ENCODE measurements at places on chromosomes 1 and 21. TPM values are rescaled to one million over a fixed set of nuclear protein-coding genes. Genes with fewer than 3 reads are reported as not detected.
A peak's percentile ranks its signal among the peaks of the same experiment; 100 is the strongest.

DNA sequence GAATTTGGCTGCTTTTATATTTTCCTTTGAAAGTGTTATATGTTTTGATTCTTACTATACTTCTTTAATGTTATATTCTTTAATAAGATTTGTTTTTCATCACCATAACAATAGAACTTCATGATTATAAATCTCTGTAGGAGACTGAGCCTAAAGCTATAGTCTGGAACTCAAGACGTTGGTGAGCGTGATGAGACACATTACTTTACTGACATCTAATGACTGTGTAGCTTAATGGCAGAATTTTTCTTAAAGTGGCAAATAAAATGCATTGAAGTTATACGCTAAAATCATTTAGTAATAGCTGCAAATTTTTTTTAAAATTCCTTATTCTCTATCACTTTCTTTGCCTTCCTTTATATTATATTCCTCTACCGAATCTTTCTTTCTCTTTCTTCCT is 56.1 kb upstream of the HAO2 start:
- H3K36me3 ChIP-seq = no peaks in the 10 kb centered on the region
- H3K27me3 ChIP-seq = peaks cover 42% of the 10 kb centered on the region
- DNase-seq = no peak
- no peaks in the 10 kb centered on the region for H3K4me1 ChIP-seq
- no peak overlapping the region for H3K27ac ChIP-seq

GRCh38 chr1:179310291-179310690 is 16.7 kb downstream of the SOAT1 start:
- peaks cover 32% of the 10 kb centered on the region for H3K4me1 ChIP-seq
- DNase-seq = no peak
- H3K27ac ChIP-seq = no peak overlapping the region

Gene FCER1G
- total RNA-seq = 3.0 TPM

DNA sequence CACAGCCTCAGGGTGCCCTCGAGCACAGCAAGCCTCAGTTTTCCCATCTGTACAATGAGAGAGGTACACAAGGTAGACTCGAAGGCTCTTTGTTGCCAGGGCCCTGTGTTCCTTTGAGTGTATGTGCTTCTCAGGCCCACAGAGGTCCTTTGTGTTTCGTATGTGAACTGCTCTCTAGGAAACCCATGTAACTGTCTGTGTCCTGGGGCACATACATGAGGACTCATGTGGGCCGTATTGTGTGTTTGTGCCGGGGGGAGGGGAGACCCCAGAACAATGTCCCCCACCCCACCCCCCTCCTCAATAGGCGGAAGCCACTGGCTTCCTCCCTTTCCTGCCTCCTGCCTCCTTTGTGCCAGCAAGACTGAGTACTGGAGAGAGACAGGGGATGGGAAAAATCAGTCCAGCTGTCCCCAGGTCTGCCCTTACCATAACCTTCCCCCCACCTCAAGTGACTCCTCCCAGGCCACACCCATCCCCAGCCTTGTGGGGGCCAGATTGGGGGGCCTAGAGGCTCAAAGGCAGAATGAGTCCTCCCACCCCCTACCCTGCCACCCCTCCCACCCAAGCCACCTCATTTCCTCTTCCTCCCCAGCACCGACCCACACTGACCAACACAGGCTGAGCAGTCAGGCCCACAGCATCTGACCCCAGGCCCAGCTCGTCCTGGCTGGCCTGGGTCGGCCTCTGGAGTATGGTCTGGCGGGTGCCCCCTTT is at the start of gene TIE1:
TSS of gene TIE1 (plus strand) at position 605 of the 717 bp plus-strand sequence. CDS start at position 695, 90 bp downstream.
- no peaks in the 10 kb centered on the region for H3K36me3 ChIP-seq
- no peak within 1 kb of the TSS for H3K4me3 ChIP-seq
- no peak within 1 kb of the TSS for H3K27ac ChIP-seq
- H3K27me3 ChIP-seq = no peaks in the 10 kb centered on the region
- DNase-seq = no peak
- H3K4me1 ChIP-seq = peaks cover 6% of the 10 kb centered on the region

DNA sequence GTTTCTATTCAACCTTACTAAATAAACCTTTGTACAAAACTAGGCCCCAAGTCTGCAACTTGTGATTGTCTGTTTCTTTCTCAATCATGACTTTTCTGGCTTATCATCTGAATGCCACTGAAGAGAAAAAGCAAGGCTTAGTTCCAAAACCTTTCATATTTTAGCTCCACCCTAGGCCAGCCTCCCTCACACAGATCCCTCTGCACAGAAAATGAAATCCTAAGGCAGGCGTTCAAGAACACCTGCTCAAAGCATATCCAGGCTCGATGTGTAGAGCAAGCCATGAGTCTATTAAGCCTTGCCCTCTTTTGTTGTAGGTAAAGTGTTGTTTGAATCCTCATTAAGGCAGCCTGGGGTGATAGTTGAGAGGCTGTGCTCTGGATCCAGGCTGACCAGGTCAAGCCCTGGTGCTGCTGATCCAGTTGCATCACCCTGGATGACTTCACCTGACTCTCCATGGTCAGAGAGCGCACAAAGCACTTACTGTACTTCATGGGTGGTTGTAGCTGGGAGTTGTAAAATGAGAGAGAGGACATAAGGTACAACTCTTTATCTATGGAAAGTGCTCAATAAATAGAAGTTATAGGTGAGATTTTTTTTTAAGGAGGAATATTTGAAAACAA is 39.0 kb downstream of the FYB2 start:
- H3K4me3 ChIP-seq = no peak overlapping the region
- no peak overlapping the region for H3K27ac ChIP-seq
- H3K27me3 ChIP-seq = no peaks in the 10 kb centered on the region

DNA sequence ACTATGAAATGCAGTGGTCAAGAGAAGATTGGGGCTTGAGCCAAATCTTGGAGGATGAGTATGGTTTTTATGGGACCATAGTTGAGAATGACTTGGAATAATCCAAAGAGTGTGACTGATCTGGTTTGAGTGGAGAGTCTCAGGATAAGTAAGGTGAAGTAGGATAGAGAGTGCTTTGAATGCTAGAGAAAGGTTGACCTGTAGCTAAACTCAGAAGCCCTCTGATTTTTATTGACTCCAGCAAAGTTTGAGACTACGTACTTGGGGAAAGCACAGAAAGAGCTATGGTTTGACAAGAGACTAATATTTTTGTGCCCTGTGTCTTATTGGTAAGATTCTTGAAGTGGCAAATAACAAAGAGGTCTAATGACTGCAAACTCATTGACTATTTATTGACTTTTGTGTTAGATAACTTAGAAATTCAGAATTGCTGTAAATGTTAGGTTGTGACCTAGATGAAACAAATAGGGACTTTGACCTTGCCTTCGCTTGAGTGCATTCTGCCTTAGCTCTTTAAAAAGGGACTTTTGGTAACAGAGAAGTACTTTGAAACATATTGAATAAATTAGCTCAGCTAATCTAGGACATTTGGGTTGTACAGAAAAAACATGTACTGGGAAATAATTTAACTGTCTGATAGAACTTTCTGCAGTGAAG is 35.1 kb downstream of the UAP1 start:
- peaks cover 28% of the 10 kb centered on the region for H3K36me3 ChIP-seq
- no peak overlapping the region for H3K4me3 ChIP-seq
- no peaks in the 10 kb centered on the region for H3K27me3 ChIP-seq
- no peaks in the 10 kb centered on the region for H3K4me1 ChIP-seq
- no peak overlapping the region for H3K27ac ChIP-seq
- DNase-seq = no peak

GRCh38 chr1:41478118-41478748 is 6.2 kb downstream of the EDN2 start:
- no peaks in the 10 kb centered on the region for H3K27me3 ChIP-seq
- H3K4me3 ChIP-seq = no peak overlapping the region
- no peaks in the 10 kb centered on the region for H3K36me3 ChIP-seq
- no peaks in the 10 kb centered on the region for H3K4me1 ChIP-seq
- no peak overlapping the region for H3K27ac ChIP-seq

- no peak overlapping the region for H3K27ac ChIP-seq
- peaks cover 18% of the 10 kb centered on the region for H3K36me3 ChIP-seq
- H3K4me1 ChIP-seq = no peaks in the 10 kb centered on the region
- no peaks in the 10 kb centered on the region for H3K27me3 ChIP-seq
- DNase-seq = no peak
Observed at GRCh38 chr1:61828805-61829204, 86.5 kb downstream of the PATJ start.

DNA sequence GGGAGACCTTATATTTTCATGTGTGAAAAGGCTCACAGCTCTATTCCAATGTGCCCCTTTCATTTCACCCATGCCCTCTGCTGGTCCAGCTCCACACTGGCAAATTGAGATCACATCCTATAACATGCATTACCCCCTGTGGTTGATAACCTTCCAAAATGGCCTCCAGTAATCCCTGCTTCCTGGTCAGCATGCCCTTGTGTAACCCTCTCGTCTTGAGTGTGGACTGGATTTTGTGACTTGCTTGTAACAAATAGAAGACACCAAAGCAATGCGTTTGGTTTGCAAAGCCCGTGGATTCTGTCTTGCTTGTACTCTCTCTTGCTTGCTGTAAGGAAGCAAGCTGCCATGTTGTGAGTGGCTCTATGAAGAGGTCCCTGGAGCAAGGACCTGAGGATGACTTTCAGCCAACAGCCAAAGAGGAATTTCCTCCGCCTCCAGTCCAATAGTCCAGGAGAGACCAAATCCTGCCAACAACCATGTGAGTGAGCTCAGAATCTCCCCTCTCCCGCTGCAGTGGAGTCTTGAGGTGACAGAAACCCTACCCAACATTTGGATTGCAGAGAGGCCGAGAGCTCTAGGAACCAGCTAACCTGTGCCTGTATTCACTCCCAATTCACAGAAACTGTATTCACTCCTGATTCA is 17.4 kb downstream of the KCNA10 start:
- no peak overlapping the region for H3K4me3 ChIP-seq
- no peaks in the 10 kb centered on the region for H3K4me1 ChIP-seq
- DNase-seq = no peak
- H3K27ac ChIP-seq = no peak overlapping the region
- no peaks in the 10 kb centered on the region for H3K27me3 ChIP-seq
- no peaks in the 10 kb centered on the region for H3K36me3 ChIP-seq

GRCh38 chr1:75136195-75136815 is 2.1 kb downstream of the LHX8 start:
- H3K4me1 ChIP-seq = peaks cover 11% of the 10 kb centered on the region
- H3K27ac ChIP-seq = no peak overlapping the region
- H3K27me3 ChIP-seq = peaks cover 90% of the 10 kb centered on the region
- DNase-seq = no peak

GRCh38 chr1:154962156-154962749 is 671 bp upstream of the PYGO2 start:
- peak overlapping the region; percentile 89 for H3K27ac ChIP-seq
- H3K4me1 ChIP-seq = peaks cover 29% of the 10 kb centered on the region
- peaks cover 23% of the 10 kb centered on the region for H3K36me3 ChIP-seq
- H3K27me3 ChIP-seq = no peaks in the 10 kb centered on the region
- H3K4me3 ChIP-seq = peak overlapping the region; percentile 88

Gene HSF2BP
- 0.68 TPM for total RNA-seq

Gene AADACL4
- not detected for total RNA-seq

Gene AGBL4
- not detected for total RNA-seq

DNA sequence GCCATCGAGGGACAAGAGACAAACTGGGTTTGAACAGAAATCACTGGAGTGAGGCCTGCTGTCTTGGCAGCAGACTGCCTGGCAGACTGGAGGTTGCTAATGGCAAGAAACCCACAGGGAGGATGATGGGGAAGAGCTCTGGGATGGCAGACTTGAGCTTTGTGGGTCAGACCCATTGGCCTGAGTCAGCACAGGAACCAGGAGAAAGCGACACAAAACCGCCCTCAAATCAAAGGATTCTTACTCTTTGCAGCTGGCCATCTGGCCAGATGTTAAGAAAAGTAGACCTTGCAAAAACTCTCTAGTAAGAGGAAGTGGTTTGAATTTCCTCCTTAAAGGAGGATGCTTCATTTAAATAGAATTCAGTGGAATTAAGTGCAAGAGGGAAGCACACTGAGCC is 195.2 kb upstream of the JUN start:
- no peak overlapping the region for H3K4me3 ChIP-seq
- no peaks in the 10 kb centered on the region for H3K27me3 ChIP-seq
- no peak for DNase-seq
- H3K36me3 ChIP-seq = no peaks in the 10 kb centered on the region
- H3K4me1 ChIP-seq = peaks cover 3% of the 10 kb centered on the region
- no peak overlapping the region for H3K27ac ChIP-seq

GRCh38 chr21:35697321-35697808 is 363.0 kb downstream of the SETD4 start:
- no peaks in the 10 kb centered on the region for H3K36me3 ChIP-seq
- no peak overlapping the region for H3K27ac ChIP-seq
- peaks cover 9% of the 10 kb centered on the region for H3K4me1 ChIP-seq
- no peak for DNase-seq
- peaks cover 3% of the 10 kb centered on the region for H3K27me3 ChIP-seq

Gene FCRL3
- 1.0 TPM for total RNA-seq

- peaks cover 8% of the 10 kb centered on the region for H3K27me3 ChIP-seq
- no peak overlapping the region for H3K4me3 ChIP-seq
- DNase-seq = no peak
- H3K4me1 ChIP-seq = peaks cover 13% of the 10 kb centered on the region
- H3K36me3 ChIP-seq = no peaks in the 10 kb centered on the region
- no peak overlapping the region for H3K27ac ChIP-seq
Observed at GRCh38 chr1:204292740-204293139, 67.0 kb downstream of the PLEKHA6 start.

DNA sequence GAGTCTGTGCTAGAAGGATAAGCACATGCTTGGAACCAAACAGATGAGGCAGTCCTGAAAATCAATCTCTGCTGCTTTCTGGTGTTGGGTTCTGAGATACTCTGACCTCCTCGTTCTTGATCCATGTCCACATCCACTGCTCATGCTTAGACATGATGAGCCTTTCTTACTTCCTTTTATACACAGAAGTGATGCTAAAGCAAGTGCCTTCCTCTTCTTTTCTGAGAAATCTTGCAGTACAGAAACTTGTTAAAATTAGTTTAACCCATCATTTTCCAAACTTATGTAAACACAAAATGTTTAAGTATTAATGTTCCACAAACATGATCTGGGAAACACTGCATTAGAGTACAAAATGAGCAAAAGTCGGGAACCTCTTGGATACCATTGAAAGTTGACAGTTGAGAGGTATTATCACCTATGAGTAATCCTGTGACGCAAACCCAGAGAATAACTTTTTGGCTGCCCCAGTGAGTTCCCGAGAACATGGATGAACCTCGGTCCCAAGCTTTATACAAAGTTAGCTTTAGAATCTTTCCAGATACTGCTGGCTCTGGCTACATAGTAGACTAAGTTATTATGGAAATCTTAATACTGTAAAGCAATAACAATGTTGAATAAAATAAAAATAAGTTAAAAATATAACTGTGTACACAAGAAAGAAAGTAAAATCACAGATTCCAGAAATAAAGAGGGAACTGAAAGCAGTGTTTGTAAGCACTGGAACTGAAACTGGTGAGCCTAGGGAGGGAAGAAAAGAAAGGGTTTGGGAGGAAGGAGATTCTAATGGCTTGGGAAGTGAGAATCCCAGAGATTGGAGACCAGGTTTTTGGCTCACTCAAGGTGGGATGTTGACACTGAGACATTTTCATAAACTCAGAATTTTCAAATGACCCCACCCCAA is 429.3 kb upstream of the RUNX1 start:
- H3K4me1 ChIP-seq = peaks cover 23% of the 10 kb centered on the region
- peaks cover 12% of the 10 kb centered on the region for H3K36me3 ChIP-seq
- peak overlapping the region; percentile 4 for H3K27ac ChIP-seq

Gene SLC22A15
- 0.47 TPM for total RNA-seq

Data from activated naive CD8-positive, alpha-beta T cell treated with anti-CD3 and anti-CD28 coated beads for 36 hours (primary cell).